ENCODE measurements at places on chromosomes 5 and 9. TPM values are rescaled to one million over a fixed set of nuclear protein-coding genes. Genes with fewer than 3 reads are reported as not detected.

STC2 gene
- total RNA-seq = not detected

HRCT1 gene
- total RNA-seq = not detected

LURAP1L gene
- total RNA-seq = not detected

PRDM9 gene
- total RNA-seq = not detected

ZDHHC11B gene
- 0.52 TPM for total RNA-seq

ATG10 gene
- total RNA-seq = 11.6 TPM

F12 gene
- total RNA-seq = not detected

PCDHB6 gene
- not detected for total RNA-seq

GZMA gene
- total RNA-seq = not detected

C6 gene
- not detected for total RNA-seq

GPR21 gene
- total RNA-seq = 2.3 TPM
